ENCODE measurements at places on chromosomes 5 and 9.

GRCh38 chr5:150593593-150593992, 46.9 kb upstream of the SYNPO start:
- no peak for DNase-seq

DNA sequence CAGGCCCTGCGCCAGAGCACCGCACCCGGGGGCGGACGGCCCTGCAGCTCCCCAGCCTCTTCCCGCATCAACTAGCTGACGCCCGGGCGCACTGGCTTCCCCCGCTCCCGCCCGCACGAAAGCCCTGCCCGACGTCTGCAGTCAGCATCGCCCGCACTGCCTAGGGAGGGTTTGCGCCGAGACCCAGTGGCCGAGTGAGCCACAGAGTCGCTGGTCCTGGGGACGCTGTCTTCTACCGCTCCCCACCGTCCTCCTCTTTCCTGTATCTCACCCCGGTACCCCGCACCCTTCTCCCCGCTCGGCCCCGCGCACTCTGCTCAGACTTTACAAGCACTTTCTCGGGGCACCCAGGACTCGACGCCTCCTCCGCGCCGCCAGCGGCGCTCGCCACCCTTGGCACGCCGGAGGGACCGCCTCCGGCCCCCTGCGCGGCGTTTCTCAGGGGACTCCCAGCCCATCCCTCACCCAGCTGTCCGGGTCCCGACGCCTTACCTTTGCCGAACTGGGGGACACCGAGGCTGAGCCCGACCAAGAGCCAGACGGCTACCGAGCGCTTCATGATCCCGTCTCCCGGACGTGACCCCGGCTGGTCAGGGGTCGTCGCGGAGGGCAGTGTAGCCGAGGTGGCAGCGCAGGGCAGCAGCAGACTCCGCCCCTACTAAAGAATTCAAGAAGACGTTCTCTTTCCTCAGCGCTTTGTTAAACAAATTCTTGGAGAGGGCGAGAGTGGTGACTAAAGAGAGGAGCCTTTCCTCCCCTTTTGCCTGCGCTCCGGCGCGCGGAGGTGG, 670 bp downstream of the EDIL3 start:
- DNase-seq = no peak

DNA sequence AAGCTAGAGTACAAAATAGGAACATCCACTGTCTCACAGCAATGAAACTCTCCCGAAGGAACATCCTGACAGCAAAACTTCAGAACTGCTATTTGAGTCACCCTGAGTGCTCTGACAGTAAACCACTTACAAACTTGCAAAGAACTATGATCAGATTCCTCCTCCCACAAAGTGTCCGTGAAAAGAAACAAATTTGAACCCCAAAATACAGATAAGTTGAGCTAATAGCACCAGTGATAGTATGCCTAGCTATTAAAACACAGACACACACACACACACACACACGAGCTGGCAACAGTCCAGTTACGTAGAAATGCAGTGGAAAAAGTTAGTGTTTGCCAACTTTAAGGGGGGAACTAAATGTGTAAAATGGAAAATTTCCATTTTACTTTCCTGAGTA, 3.1 kb upstream of the GLIS3 start:
- DNase-seq = no peak

DNA sequence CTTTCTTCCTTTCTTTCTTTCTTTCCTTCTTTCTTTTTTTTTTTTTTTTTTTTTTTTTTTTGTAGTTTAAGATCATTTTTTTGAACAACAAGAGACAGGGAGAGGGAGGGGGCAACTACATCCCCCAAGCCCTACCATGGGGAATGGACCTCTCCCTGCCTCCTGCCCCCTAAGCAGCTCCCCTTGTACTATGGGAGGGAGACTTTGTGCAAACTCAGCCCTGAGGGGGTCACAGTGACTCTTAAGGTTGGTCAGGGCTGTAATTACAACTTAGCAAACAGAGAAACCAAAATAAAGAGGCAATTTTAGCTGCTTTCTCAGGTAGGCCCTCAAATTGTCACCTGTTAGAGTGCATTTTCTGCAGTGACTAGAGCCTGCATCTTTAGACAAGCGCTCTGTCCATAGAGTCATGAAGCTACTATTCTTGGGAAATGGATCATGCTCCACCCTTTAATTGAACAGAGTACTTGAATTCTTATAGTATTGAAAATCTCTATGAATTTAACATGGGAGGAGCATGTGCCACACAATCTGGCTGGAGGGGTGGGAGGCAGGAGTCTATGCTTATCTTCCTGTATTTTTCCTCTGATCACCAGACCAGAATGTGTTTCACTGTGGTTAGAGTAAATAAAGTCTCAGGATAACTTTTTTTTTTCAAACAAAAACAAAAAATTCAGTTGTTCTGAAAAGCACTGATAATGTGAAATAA, 24.3 kb upstream of the PIK3R1 start:
- no peak for DNase-seq

DNA sequence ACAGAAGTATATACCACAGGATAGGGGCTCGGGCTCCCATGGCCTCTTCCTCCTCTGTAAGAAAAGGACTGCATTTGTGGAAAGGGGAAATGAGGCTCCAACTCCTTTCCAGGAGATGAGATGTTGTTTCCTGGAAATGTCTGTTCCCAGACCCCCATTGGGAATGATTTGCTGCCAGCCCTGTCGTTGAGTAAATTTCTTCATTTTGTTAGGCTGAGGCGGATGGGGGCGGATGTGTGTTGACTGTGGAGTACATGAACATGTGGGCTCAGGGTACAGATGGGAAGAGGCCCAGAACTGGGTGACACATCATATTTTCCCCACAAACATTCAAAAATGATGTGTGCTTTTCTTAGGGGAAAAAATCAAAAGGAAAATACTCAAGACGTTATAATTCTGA, 28.8 kb upstream of the TNFAIP8 start:
- no peak for DNase-seq

DNA sequence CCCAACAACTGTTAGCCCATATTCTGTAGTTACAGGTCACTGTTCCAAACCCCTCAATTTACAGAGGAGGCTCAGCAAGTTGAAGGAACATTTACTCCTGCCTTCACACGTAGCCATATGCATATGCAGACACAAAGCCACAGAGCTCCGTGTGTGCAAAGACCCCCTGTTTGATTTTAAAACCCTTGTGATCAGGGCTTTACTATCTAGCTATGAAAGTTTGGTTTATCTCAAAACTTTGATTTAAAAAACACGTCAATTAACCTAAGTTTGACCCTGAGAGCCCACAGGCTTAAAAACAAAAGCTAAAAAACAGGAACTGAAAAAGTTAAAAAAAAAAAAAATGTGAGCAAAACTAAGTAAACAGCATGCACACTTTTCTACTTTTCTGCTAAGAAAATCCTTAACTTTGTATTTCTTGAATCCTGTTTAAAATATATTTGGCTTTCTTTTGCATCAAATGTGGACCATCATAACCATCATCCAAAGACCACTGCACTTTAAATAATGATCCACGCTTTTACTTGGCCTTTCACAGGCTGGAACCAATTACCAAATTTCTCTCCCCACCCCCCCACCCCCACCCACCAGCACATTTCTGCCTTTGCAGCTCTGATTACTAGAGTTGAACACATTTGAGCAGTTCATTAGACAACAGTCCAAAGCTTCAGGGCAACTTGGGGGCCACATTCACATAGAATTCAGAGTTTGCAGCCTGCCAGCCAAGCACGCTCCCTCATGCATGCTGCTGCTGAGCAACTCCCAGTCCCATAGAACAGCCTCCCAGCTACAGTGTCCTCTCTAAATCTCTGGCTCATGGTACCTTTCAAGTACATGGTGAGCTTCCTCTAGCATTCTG, 128.8 kb upstream of the MAP3K1 start:
- DNase-seq = no peak

- DNase-seq = no peak
Measured at GRCh38 chr9:73565833-73566465, 414.3 kb downstream of the ANXA1 start.

DNA sequence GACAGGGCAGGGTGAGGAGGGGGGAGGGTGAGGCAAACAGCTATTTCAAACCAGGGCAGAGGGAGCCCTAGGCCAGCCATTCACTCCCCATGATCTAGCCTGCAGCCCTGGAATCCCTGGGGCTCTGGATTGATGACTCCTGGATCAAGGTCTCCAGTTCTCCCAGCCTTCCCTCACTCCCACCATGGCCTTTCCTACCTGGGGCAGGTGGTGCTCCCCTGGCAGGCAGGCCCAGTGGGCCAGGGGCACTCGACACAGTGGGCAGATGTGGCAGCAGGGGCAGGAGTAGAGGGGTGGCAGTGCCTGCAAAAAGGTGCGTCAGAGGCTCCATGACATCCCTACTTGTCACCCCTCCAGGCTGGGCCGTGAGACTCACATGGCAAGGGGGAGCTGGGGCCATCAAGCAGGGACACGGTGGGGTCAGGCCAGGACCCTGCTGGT, 6.0 kb downstream of the KIF12 start:
- no peak for DNase-seq

DNA sequence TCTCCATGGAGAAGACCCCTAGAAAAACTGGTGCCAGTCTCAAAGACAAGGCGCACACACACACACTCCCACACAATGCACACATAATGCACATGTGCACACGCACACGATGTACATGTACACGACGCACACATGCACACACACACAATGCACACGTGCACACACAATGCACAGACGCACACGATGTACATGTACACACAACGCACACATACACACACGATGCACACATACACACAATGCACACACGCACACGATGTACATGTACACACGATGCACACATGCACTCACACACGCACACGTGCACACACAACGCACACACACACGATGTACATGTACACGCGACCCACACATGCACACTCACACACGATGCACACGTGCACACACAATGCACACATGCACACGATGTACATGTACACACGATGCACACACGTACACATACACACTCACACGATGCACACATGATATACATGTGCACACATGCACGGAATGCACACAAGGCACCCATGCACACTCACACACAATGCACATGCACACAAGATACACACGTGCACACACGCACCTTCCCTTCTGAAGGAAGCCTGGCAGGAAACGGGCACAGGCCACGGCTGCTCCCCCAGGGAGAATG, 76.5 kb downstream of the VAV2 start:
- DNase-seq = no peak

DNA sequence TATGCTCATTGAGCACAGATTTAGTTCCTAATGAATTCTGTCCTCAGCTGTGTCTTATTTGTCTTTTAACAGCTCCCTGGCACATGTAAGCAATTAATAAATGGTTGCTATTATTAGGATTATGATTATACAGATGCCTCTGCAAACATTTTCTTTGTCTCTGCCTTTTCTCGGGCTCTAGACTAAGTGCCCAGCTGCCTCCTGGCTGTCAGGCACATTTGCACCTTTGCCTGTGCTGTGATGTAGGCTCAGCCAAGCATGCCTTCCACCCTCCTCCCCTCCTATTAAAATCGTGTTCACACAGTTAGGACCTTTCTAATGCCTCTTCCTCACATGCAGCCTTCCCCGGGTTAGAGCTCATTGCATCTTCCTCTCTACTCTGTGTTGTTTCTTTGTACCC, 25.7 kb downstream of the NPR3 start:
- no peak for DNase-seq

All from activated naive CD4-positive, alpha-beta T cell (primary cell).